AG10803 (cell line): ENCODE measurements at places on chromosomes 1 and 21.

DNA sequence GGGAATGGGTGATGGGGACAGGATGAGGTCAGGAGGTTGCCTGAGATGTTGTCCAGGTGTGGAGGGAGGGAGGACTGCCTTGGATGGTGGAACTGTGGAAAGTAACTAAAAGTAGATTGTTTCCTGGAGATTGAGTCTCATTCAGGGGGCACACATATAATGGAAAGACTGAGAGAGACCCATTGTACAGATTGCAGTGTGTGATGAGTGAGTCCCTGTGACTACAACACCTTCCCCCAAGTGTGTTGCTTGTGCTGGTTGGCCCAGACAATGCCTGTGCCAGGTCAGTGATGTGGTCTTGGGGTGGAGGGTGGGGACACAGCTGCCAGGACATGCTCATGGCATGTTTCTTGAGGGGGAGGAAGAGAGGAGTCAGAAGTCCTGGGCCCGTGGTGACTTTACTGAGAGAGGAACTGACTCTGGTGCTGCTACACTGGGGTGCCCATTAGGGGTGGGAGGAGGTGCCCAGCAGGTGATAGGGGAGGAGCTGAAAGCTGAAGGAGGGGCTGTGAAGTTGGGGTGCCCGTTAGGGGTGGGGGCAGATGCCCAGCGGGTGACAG, 5.2 kb downstream of the SNAP47 start:
- DNase-seq: no peak

DNA sequence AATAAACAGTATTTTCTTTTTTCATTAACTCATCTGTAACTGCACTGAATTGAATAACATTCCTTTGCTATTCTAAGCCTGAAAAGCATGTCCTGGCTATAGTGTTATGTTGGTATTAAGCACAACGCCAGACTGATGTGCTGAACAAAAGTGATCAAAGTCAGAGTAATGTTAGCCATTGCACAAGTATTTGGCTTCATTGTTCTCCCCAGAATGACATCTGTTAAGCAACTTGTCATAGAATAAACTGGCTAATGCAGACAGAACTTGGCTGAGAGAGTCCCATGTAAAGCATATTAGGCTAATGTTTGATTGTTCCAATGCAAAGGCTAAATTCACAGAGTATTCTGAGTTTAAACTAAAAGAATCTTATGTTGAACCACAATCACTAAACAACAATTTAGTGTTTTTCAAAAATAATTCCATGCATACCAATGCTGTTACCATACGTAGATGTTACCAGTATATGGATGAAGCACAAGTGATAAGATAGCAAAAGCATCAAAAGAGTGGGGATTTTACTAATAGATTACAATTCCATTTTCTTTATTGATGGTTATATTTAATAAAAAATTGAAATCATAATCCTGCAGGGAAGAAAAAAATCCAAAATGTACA, 235.3 kb upstream of the DMRTA2 start:
- DNase-seq: peak; percentile 85

GRCh38 chr1:198679535-198680173, 40.8 kb downstream of the PTPRC start:
- DNase-seq: no peak

- DNase-seq: no peak
Observed at GRCh38 chr1:51600529-51600928, 16.4 kb upstream of the OSBPL9 start.

- peak; percentile 69 for DNase-seq
Observed at GRCh38 chr1:111030590-111030989, 66.9 kb upstream of the LRIF1 start.
